ENCODE measurements at places on chromosomes 13 and 19. TPM values are rescaled to one million over a fixed set of nuclear protein-coding genes. Genes with fewer than 3 reads are reported as not detected.

GRCh38 chr19:51421229-51422052, 4.0 kb upstream of the SIGLEC10 start:
- DNase-seq, result no peak

GRCh38 chr13:108588516-108588915, 40.9 kb upstream of the MYO16 start:
- no peak for DNase-seq

DNA sequence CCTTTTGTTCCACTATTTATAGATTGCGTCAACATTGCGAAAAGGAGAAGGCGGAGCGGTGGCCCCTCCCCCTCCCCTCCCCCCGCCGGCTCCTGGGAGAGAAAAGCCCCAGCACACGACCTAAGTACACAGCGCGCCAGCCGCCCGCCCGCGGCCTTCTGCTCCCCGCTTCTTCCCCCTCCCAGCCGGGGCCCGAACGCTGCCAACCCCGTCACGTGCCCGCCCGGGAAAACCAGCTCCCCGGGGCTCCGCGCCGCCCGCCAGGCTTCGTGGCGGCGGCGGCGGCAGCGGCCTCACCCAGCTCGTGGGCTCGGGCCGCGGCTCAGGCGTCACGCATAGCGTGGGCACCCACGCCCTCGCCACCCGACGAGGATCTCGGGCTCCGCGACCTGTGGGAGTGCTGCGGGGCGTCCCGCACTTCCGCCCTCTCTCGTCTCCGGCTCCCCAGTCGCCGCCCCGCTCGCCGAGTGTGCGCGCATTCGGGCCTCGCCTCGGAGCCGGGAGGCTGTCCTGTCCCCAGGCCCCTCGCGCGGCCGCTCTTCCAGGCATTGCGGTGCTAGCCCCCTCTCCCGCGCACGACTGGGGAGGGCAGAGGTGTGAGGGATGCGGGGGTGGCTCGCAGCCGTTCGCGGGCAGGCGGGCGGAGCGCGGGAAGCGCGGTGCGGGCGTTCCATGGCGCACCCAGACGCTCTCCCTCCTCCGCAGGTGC, 110.5 kb downstream of the KCNRG start:
- peak; percentile 94 for DNase-seq

GRCh38 chr13:35876601-35877000, 254.6 kb downstream of the DCLK1 start:
- no peak for DNase-seq

DNA sequence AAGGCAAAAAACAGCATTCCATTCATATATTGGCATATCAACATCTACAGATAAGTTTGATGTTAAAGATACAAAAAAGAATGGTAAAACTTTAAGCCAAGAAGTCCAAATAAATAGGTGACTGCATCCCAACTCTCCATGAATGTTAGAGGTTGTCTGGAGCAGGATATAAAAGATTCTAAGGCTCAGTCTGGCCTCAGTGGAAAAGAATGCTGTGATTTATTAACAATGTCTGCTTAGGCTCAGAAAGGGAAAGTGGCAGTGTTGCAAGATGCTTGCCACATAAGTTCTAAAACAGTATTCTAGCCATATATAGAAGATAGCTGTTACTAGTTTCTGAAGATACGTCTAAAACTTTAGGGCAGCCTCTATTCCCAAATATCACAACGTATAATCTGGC, 179.8 kb upstream of the NBEA start:
- no peak for DNase-seq

GRCh38 chr13:110024645-110024980, 238.2 kb upstream of the IRS2 start:
- no peak for DNase-seq

GRCh38 chr19:55687281-55688201, 12.5 kb downstream of the EPN1 start:
- DNase-seq, result no peak

DNA sequence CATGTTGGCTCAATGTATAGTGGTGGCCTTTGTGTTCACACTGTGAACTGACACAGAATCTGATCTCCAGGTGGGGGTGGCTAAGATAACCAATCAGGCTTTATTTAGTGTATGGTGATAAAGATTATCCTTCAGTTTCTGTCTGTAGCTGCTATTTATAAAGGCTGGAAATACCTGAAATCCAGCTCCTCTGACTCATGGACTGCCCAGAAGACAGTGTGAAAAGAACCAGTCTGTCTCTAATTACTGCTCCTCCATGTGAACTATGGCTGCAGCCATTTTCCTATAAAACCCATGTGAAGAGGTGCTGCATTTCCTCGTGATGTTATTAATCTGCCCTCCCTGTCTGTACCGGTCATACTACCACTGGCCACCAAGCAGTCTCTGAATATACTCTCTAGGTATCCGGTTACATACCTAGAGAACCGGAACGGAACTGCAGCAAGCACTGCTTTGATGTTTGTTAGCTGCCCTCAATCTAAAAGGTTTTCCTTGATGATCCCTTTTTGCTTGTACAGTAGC, 238.0 kb downstream of the LHFPL6 start:
- no peak for DNase-seq

- no peak for DNase-seq
Observed at GRCh38 chr19:46369817-46370216, 22.9 kb downstream of the PPP5C start.

DNA sequence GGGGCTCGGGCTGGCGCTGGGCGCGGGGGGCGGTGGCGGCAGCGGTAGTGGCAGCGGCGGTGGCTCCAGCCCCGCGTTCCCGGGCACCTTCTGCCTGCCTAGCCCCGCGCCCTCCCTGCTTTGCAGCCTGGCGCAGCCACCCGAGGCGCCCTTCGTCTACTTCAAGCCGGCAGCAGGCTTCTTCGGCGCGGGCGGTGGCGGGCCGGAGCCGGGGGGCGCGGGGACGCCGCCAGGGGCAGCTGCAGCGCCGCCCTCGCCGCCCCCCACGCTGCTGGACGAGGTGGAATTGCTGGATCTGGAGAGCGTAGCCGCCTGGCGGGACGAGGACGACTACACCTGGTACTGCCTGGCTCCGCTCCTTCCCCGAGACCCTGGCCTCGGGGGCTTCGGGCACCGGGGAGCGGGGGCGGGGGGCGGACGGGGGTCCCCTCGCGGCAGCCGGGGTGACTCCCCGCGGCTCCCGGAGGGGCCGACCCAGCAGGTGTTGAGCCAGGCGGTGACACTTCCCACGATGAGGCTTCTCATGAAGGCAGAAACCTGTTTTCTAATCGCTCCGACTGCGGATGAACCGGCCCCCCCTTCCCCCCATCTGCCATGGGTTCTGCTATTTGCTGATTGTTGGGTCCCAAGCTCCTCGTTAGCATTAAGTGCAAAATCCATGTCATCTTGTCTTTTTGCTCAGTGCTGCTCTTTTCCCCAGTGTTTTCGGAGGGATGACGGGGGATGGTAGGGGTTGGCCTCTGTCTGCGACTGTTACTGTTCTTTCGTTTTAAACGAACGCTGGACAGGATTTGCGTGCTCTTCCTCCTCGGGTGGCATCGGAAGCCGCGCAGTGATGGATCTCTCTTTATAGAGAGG, 943 bp downstream of the SLAIN1 start:
- DNase-seq, result no peak

DNA sequence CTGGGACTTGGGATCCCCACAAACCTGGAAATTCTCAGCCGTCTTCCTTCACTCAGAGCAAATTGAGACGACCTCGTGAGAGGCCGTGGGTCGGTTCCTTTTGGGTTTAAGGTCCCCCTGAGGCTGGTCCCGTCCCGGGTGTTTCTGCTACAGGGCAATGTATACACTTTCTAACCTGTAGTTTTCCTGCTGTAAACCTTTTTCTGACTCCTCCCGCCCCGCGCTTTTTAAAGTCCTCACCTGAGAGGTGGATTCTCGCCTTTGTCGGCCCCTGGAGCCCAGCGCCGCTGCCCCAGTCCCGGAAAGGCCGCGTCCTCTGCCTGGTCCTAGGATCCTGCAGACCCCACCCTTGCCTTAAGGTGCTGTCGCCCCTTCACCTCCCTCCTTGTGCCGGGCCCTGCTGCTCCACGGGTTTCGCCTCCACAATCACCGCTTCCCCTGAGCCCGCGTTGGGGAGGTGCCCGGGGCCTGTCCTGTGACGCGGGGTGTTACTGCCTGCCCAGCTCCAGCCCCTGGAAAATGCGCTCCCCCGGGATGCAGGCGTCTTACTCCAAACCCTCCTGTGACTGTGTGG, 391 bp downstream of the ZNF761 start:
- DNase-seq, result peak; percentile 36

DNA sequence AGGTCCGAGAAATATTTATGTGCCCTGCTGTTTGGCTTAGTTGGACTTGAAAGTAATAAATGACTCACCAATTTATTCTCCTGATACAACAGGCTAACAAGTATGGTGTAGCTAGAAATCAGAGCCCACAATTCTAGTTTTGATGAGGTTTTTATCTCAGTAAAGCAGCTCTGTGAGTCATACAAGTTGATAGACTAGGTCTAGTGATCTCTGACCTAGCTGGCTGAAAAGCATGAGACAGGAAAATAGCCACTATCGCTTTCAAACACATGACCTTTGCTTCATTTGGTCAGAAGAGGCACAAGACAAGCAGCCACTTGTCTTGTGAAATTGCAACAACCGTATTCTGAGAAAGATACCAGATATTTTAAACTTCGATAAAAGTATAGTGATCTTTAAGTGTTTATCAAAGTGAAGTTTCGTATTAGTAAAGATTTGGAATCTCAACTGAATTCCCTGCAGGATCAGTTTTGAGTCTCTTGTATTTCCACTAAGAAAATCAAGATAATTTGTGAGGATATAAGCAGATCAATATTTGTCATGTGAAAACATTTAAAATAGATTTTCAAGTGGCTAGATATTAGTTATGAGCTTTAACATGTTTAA, 126.7 kb downstream of the MAB21L1 start:
- DNase-seq, result no peak

DNA sequence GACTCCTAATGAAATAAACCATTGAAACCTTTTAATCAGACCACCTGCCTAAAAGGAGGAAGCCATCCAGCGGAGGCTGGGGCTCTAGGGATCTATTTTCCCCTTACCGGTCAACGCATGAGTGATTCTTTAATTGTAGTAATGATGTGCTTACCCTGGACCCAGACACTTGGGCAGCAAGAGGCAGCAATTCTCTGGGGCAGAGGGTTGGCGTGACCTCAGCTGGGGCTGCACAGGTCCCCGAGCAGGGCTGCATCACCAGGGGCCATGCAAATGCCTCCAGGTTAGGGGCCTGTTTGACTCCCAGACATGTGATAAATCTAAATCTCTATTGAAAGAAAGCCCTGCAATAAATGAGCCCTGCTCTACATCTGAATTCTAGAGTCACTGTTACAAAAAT, 194.2 kb upstream of the TSHZ3 start:
- no peak for DNase-seq

- DNase-seq, result no peak
Observed at GRCh38 chr13:87426742-87427141, 244.4 kb upstream of the SLITRK5 start.

DNA sequence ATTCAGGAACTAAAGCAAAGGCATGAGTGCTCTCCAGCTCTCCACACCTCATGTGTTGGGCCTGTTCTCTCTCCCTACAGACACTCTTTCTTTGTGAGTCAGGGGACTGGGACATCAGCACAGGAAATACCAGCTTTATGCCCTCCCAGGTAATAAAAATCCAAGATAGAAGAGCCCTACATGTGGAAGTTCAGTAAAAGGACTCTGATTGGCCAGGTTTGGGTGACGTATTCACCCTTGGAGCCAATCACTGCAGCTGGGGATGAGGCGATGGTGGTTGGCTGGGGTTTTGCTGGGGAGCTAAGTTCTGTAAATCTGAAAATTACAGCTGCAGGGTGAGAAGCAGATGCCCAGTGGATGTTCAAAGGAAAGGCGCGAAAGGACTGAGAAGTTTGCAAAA, 32.5 kb downstream of the CCDC70 start:
- DNase-seq, result no peak

- peak; percentile 97 for DNase-seq
Observed at GRCh38 chr19:2540646-2541454, 64.9 kb downstream of the GADD45B start.

DNA sequence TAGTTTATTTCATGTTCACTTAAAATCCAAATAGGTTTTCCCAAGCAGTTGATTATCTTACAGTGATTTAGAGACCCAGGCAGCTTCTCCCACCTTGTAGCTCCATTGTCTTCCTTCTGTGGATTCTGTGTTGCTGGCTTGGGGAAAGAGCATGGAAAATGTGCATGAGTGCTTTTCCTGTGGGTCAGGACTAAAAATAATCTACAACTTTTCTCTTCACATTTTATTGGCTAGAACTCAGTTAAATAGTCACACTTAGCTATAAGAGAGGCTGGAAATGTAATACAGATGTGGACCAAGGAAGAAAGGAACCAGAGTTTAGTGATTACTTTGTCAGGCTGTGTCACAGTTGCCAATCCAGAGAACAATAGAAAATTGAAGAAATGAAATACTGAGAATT, 198.8 kb downstream of the NBEA start:
- no peak for DNase-seq

DNA sequence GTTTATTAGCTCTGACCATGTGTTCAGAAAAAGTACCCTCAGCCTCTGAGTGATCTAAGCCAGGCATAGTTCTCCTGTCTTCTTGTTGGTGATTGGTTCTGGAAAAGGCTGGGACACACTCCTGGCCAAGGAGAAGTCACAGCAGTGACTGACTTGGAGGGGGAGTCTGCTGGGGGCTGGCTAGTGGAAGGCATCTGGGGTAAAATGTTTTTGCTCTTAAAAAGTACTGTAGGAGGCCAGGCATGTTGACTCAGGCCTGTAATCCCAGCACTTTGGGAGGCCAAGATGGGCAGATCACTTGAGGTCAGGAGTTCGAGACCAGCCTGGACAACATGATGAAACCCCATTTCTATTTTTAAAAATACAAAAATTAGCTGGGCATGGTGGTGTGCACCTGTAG, 21.7 kb downstream of the FAM187B start:
- no peak for DNase-seq

DNA sequence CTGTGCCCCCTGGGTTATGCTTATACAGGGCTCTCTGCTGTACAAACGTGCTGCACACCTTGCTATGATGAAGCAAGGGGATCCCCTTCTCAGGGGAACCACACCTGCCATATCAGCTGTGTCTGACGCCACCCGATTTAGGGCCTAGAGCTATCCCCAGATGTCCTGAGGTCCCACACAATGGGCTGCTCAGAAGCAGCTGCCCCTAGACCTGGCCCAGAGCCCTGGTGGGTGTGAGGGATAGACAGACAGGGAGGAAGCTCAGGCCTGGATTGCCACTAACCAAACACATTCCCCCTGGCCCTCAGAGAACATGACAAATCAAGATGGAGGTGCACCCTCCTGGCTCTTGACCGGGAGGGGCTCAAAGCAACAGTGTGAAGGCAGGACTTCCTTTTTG, 59.3 kb downstream of the TSHZ3 start:
- no peak for DNase-seq

Gene LRRC4B
- 1.1 TPM for total RNA-seq

Gene SHD
- not detected for total RNA-seq

Gene TPTE2
- not detected for total RNA-seq

Gene CALR3
- total RNA-seq, result not detected

Gene PABPC3
- 4.9 TPM for total RNA-seq

Gene EFNB2
- total RNA-seq, result 2.3 TPM

Gene CPB2
- not detected for total RNA-seq

Gene ADAMTS10
- 4.7 TPM for total RNA-seq

Gene ETV2
- not detected for total RNA-seq

All from MG63 (cell line).